ENCODE measurements at places on chromosomes 16 and 17. TPM values are rescaled to one million over a fixed set of nuclear protein-coding genes. Genes with fewer than 3 reads are reported as not detected.

DNA sequence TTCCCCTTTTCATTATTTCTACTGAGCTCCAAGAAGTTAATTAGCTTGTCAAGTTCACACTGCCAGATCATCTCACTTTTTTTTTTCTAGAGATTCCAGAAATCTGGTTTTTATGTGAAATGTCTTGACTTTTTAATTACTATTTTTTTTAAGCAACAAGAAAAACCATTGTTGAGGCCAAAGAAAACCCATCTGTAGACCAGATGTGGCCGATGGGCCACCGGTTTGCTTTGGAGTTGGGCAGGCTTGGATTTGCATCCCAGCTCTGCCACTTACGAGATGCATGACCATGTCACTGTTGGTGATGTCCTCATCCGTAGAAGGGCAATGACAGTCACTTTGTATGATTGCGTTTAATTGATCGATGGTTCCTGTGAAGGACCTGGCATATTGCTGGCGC lies 34.2 kb upstream of the MRTFB start:
- no peak overlapping the region for H3K27ac ChIP-seq
- H3K4me3 ChIP-seq, result no peak overlapping the region
- no peaks in the 10 kb centered on the region for H3K27me3 ChIP-seq
- DNase-seq, result no peak

- no peaks in the 10 kb centered on the region for H3K27me3 ChIP-seq
- H3K36me3 ChIP-seq, result no peaks in the 10 kb centered on the region
- no peak overlapping the region for H3K4me3 ChIP-seq
- H3K4me1 ChIP-seq, result peaks cover 6% of the 10 kb centered on the region
Observed at GRCh38 chr17:79187186-79187585, 112.6 kb downstream of the ENGASE start.

DNA sequence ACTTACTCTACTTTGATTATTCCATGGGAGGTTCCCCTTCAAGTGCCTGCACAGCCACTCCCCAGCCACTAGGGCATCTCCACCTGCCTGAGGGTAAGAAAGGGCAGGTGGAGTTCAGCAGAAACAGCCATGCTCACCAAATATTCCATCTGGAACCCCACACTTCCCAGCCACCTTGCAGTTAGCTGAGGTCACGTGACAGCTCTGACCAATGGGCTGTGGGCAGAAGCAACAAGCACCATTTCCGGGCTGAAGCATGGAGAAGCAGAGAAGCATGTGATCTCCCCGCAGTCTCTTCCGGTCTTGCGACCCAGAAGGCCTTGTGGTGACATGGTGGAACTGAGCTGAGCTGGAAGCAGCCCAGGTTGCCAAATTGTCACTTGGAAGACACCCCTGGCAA lies 108.6 kb downstream of the CCT6B start:
- H3K4me3 ChIP-seq, result no peak overlapping the region
- no peak overlapping the region for H3K27ac ChIP-seq
- H3K36me3 ChIP-seq, result no peaks in the 10 kb centered on the region
- no peaks in the 10 kb centered on the region for H3K27me3 ChIP-seq

DNA sequence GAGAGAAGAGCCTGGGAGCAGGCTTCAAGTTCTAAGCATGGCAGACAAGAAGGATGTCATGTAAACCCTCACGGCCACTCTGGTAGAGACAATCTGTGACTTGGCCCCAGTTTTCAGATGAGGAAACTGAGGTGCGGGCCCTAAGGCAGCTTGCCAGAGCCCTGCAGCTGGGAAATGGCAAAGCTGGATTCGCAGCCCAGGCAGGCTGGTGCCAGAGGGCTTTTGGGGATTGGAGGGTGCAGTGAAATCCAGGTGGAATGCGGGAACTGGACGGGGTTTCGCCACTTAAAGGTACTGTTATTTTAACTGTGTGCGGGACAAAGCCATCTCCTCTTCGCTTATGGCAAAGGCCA lies 477 bp upstream of the OSGIN1 start:
- no peaks in the 10 kb centered on the region for H3K36me3 ChIP-seq
- H3K4me3 ChIP-seq, result no peak overlapping the region
- peak overlapping the region; percentile 99 for H3K27ac ChIP-seq
- H3K27me3 ChIP-seq, result no peaks in the 10 kb centered on the region

DNA sequence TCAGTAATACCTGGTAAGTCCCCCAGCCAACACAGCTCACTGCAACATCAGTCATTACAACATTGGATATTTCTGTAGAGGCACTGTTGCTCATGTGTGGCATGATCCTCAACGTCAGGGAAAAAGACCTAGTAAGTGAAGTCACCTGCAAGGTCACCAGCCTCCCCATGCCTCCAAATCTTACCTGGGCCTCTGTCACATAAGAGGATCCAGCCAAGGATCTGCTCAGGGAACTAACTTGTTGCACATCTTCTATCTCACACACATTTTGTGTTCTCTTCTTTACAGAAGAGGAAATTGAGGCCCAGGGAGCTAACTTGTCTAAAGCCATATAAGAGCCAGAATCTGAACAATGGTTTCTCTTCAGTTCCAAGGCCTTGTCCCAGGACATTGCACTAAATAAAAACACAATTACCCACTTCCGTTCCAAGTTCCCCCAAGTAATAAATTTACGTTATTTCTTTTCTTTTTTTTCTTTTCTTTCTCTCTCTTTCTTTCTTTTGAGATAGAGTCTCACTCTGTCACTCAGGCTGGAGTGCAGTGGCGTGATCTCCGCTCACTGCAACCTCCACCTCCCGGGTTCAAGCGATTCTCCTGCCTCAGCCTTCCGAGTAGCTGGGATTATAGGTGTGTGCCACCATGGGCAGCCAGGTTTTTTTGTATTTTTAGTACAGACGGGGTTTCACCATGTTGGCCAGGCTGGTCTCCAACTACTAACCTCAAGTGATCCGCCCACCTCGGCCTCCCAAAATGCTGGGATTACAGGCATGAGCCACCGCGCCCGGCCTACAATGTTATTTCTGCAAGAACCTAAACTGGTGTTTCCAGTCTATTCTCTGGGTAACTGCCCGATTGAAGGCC lies 1.3 kb downstream of the SHMT1 start:
- H3K4me1 ChIP-seq, result peaks cover 13% of the 10 kb centered on the region
- DNase-seq, result no peak

GRCh38 chr16:60682219-60682618 lies 1354.0 kb downstream of the CDH8 start:
- H3K27me3 ChIP-seq, result no peaks in the 10 kb centered on the region
- H3K4me1 ChIP-seq, result no peaks in the 10 kb centered on the region
- H3K4me3 ChIP-seq, result no peak overlapping the region
- DNase-seq, result no peak
- H3K27ac ChIP-seq, result no peak overlapping the region

GRCh38 chr17:80219013-80219762 lies 945 bp downstream of the SGSH start:
- peaks cover 32% of the 10 kb centered on the region for H3K4me1 ChIP-seq
- no peaks in the 10 kb centered on the region for H3K36me3 ChIP-seq
- H3K4me3 ChIP-seq, result peak overlapping the region; percentile 88
- peak overlapping the region; percentile 89 for H3K27ac ChIP-seq
- H3K27me3 ChIP-seq, result no peaks in the 10 kb centered on the region

- no peaks in the 10 kb centered on the region for H3K36me3 ChIP-seq
- H3K27ac ChIP-seq, result peak overlapping the region; percentile 53
- peaks cover 20% of the 10 kb centered on the region for H3K4me1 ChIP-seq
- H3K27me3 ChIP-seq, result no peaks in the 10 kb centered on the region
- peak; percentile 73 for DNase-seq
Observed at GRCh38 chr17:2309338-2310154, 5.8 kb downstream of the SRR start.

GRCh38 chr16:27221576-27222248 lies 18.4 kb downstream of the KDM8 start:
- H3K27me3 ChIP-seq, result no peaks in the 10 kb centered on the region
- H3K36me3 ChIP-seq, result peaks cover 2% of the 10 kb centered on the region
- peak overlapping the region; percentile 85 for H3K27ac ChIP-seq
- H3K4me1 ChIP-seq, result peaks cover 43% of the 10 kb centered on the region
- DNase-seq, result no peak
- no peak overlapping the region for H3K4me3 ChIP-seq

- no peaks in the 10 kb centered on the region for H3K36me3 ChIP-seq
- no peaks in the 10 kb centered on the region for H3K27me3 ChIP-seq
- no peak overlapping the region for H3K4me3 ChIP-seq
- peaks cover 11% of the 10 kb centered on the region for H3K4me1 ChIP-seq
- DNase-seq, result no peak
Observed at GRCh38 chr16:74738113-74738541, 36.5 kb downstream of the FA2H start.

TMEM235 gene
- not detected for total RNA-seq

CNP gene
- 36.3 TPM for total RNA-seq

ITGB3 gene
- 2.0 TPM for total RNA-seq

KIF2B gene
- total RNA-seq, result not detected

CD68 gene
- 4.3 TPM for total RNA-seq

AANAT gene
- not detected for total RNA-seq

HP gene
- total RNA-seq, result 3.6 TPM

HBZ gene
- not detected for total RNA-seq

KCNH4 gene
- not detected for total RNA-seq

MAPT gene
- 1.6 TPM for total RNA-seq

CACNG4 gene
- total RNA-seq, result not detected

SLC47A2 gene
- 0.26 TPM for total RNA-seq

CALB2 gene
- 3.1 TPM for total RNA-seq

Data from body of pancreas (tissue), 4 donors.